ENCODE measurements at places on chromosomes 3 and 15. TPM values are rescaled to one million over a fixed set of nuclear protein-coding genes. Genes with fewer than 3 reads are reported as not detected.

- no peaks in the 10 kb centered on the region for H3K36me3 ChIP-seq
- no peak overlapping the region for H3K4me3 ChIP-seq
- no peak for DNase-seq
- H3K4me1 ChIP-seq, result no peaks in the 10 kb centered on the region
- H3K27me3 ChIP-seq, result no peaks in the 10 kb centered on the region
- no peak overlapping the region for H3K27ac ChIP-seq
Observed at GRCh38 chr3:154137036-154137435, 15.8 kb downstream of the ARHGEF26 start.

DNA sequence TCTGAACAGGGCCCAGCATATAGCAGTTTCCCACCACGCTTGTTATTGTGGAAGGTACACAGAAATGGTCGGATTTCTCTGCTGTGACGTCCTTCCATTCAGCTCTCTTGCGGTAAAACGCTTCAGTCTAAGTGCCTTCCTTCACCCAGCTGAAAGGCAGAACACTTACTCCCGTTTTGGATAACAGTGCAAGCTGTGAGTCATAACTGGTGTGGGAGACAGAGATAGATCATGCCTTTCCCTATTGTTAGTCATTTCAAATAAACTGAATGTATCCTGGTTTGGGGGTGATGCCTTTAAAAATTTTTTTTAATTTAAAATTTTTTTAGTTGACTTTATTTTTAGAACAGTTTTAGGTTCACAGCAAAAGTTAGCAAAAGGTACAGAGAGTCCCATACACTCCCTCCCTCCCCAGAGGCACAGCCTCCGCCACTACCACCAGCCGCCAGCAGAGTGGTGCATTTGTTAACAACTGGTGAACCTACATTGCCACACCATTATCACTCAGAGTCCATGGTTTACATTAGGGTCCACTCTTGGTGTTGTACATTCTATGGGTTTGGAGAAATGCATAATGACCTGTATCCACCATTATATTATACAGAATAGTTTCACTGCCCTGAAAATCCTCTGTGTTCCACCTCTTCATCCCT is 94.9 kb upstream of the NSMCE3 start:
- H3K4me3 ChIP-seq, result no peak overlapping the region
- H3K4me1 ChIP-seq, result 0 out of 2 replicates have a peak, but pooled peaks cover 2% of the 10 kb centered on the region
- H3K27me3 ChIP-seq, result no peaks in the 10 kb centered on the region
- H3K36me3 ChIP-seq, result no peaks in the 10 kb centered on the region

GRCh38 chr3:15323063-15323462 is 9.3 kb downstream of the SH3BP5 start:
- no peak overlapping the region for H3K4me3 ChIP-seq
- peaks cover 28% of the 10 kb centered on the region for H3K4me1 ChIP-seq
- DNase-seq, result no peak
- no peak overlapping the region for H3K27ac ChIP-seq
- H3K36me3 ChIP-seq, result no peaks in the 10 kb centered on the region

- H3K4me1 ChIP-seq, result peaks cover 1% of the 10 kb centered on the region
- peak; percentile 16 for DNase-seq
- H3K27me3 ChIP-seq, result no peaks in the 10 kb centered on the region
- H3K4me3 ChIP-seq, result no peak overlapping the region
- no peak overlapping the region for H3K27ac ChIP-seq
- H3K36me3 ChIP-seq, result no peaks in the 10 kb centered on the region
Observed at GRCh38 chr3:105948101-105948500, 79.3 kb upstream of the CBLB start.

- H3K27me3 ChIP-seq, result no peaks in the 10 kb centered on the region
- no peak for DNase-seq
- peaks cover 8% of the 10 kb centered on the region for H3K4me1 ChIP-seq
- 0 out of 2 replicates have a peak, but pooled peaks cover 1% of the 10 kb centered on the region for H3K36me3 ChIP-seq
- no peak overlapping the region for H3K4me3 ChIP-seq
Observed at GRCh38 chr3:188367678-188368077, 213.7 kb downstream of the LPP start.

DNA sequence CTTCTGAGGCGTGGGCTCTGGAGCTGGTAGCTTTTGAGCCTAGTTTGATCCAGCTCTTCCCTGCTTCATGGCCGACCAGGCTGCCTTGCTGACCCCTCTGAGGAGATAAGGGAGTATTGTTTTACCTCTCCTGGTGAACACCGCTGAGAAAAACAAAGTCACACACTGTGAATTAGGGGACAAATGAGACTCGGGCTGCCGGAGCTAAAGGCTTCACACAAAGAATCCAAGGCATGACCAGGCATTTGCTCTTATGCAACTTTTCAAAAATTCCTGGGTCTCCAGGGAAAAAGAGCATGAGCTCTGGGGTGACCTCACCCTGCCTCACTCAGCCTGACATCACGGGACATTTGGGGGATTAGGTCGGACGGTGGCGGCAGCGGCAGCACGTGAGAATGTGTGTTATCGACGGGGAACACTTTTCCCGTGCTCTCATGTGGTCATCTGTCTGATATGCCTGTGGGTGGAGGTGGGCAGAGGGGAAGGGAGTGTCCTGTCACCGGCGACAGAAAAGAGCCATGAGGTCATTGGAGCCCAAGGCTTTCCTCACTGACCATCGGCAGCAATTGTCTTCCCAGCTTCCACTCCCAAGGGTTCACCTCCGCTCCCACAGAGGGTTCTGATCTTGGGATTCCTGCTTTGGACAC is 61.0 kb downstream of the TMEM44 start:
- peak; percentile 97 for DNase-seq
- no peaks in the 10 kb centered on the region for H3K27me3 ChIP-seq

DNA sequence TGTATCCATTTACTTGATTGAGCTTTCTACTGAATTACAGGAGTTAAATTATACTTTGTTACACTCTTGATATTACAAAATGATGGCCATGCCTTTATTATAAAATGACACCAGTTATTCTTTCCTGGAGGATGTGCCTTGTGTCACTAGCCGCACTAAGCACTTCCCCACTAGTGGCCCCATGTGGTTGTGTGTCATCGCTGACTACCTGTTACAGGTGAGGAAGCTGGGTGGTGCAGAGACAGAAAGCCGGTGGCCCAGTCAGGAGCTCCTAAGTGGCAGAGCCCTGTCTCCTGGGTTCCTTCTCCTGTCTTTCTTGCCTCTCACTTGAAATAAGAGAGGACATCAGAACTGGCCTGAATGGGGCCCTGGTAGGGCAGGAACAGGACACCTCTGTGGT is 96.8 kb downstream of the IGF1R start:
- peaks cover 15% of the 10 kb centered on the region for H3K4me1 ChIP-seq
- no peaks in the 10 kb centered on the region for H3K27me3 ChIP-seq
- no peak overlapping the region for H3K4me3 ChIP-seq
- DNase-seq, result no peak
- H3K27ac ChIP-seq, result no peak overlapping the region

The IRAK2 gene
- total RNA-seq, result 8.1 TPM

GRCh38 chr3:196989721-196990262 is 21.2 kb upstream of the PIGZ start:
- H3K4me1 ChIP-seq, result no peaks in the 10 kb centered on the region
- H3K27ac ChIP-seq, result no peak overlapping the region
- no peak overlapping the region for H3K4me3 ChIP-seq
- H3K27me3 ChIP-seq, result peaks cover 45% of the 10 kb centered on the region
- H3K36me3 ChIP-seq, result no peaks in the 10 kb centered on the region

DNA sequence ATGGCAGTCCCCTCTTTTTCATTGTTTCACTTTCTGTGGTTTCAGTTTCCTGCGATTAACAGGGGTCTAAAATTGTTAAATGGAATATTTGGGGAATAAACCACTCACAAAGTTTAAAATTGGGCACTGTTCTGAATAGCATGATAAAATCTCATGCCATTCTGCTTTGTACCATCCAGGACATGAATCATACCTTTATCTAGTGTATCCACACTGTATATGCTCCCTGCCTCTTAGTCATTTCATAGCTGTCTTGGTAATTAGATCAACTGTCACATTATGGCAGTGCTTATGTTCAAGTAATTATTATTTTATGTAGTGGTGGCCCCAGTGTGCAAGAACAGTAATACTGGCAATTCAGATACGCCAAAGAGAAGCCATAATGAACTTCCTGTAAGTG is 734.5 kb downstream of the ZPLD1 start:
- H3K27me3 ChIP-seq, result no peaks in the 10 kb centered on the region
- no peaks in the 10 kb centered on the region for H3K4me1 ChIP-seq
- no peak for DNase-seq
- no peak overlapping the region for H3K27ac ChIP-seq

- H3K27ac ChIP-seq, result no peak overlapping the region
- peaks cover 21% of the 10 kb centered on the region for H3K4me1 ChIP-seq
- H3K4me3 ChIP-seq, result no peak overlapping the region
- no peaks in the 10 kb centered on the region for H3K27me3 ChIP-seq
Observed at GRCh38 chr3:12947504-12948369, 106.4 kb upstream of the RPL32 start.

- no peak for DNase-seq
- H3K36me3 ChIP-seq, result no peaks in the 10 kb centered on the region
- no peak overlapping the region for H3K4me3 ChIP-seq
Observed at GRCh38 chr3:131193641-131194238, 167.1 kb downstream of the NEK11 start.

- DNase-seq, result no peak
Observed at GRCh38 chr15:65758242-65758641, 33.9 kb downstream of the DENND4A start.

The SH2D7 gene
- not detected for total RNA-seq

DNA sequence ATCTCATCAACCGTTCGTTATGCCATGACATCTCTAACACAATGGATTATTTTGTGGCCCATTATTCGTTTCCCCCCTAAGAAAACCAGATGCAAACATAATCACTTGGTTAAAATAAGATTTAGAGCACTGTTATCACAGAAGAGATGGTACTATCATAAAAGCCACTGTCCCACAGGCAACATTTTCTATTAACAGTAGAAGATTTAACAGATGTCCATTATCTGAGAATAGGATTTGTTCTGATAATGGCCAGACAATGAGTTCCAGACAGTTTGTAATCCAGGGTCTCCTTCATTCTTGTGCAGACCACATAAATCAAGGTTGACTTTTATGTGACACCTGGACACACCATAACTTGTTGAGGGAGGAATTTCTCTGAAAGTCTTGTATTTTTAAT is 153.1 kb downstream of the CLSTN2 start:
- H3K27ac ChIP-seq, result no peak overlapping the region
- H3K4me3 ChIP-seq, result no peak overlapping the region
- H3K36me3 ChIP-seq, result no peaks in the 10 kb centered on the region
- no peak for DNase-seq
- H3K27me3 ChIP-seq, result no peaks in the 10 kb centered on the region

GRCh38 chr3:15081960-15082664 is 16.8 kb downstream of the RBSN start:
- no peaks in the 10 kb centered on the region for H3K27me3 ChIP-seq
- no peak overlapping the region for H3K4me3 ChIP-seq
- DNase-seq, result peak; percentile 59
- peaks cover 53% of the 10 kb centered on the region for H3K36me3 ChIP-seq

GRCh38 chr3:197209366-197210260 is 88.8 kb downstream of the DLG1 start:
- no peaks in the 10 kb centered on the region for H3K27me3 ChIP-seq
- no peaks in the 10 kb centered on the region for H3K4me1 ChIP-seq
- no peak overlapping the region for H3K4me3 ChIP-seq
- no peak overlapping the region for H3K27ac ChIP-seq
- no peaks in the 10 kb centered on the region for H3K36me3 ChIP-seq

The GOLGA8Q gene
- total RNA-seq, result 0.18 TPM

GRCh38 chr3:194132465-194133286 is 3.3 kb upstream of the HES1 start:
- H3K27me3 ChIP-seq, result peaks cover 25% of the 10 kb centered on the region
- H3K4me3 ChIP-seq, result no peak overlapping the region
- no peak for DNase-seq
- H3K27ac ChIP-seq, result no peak overlapping the region
- H3K36me3 ChIP-seq, result no peaks in the 10 kb centered on the region
- peaks cover 6% of the 10 kb centered on the region for H3K4me1 ChIP-seq

The RBPMS2 gene
- not detected for total RNA-seq

- DNase-seq, result no peak
- H3K4me3 ChIP-seq, result no peak overlapping the region
- no peak overlapping the region for H3K27ac ChIP-seq
Observed at GRCh38 chr3:71402911-71403310, 180.6 kb downstream of the FOXP1 start.

The NR2F2 gene
- total RNA-seq, result 28.1 TPM

DNA sequence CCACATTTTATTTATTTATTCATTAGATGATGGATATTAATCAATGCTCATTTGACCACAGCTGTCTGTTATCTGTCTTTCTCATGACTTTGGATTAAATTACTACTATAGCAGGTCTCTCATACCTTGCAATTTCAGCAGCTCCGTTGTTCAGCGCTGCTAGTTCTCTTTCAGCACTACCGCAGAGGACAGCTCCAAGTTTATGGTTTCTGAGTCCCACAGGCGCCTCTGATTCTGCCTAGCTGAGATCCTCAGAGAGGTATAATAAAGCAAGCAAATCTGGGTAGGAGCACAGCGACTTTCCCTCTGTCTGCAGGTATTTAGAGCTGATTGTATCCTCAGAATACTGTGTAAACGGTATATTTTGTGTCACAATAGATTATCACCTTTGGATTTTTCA is 204.9 kb downstream of the CNTN4 start:
- H3K36me3 ChIP-seq, result no peaks in the 10 kb centered on the region
- no peak for DNase-seq
- no peak overlapping the region for H3K27ac ChIP-seq

- no peak overlapping the region for H3K4me3 ChIP-seq
- DNase-seq, result no peak
- H3K4me1 ChIP-seq, result no peaks in the 10 kb centered on the region
- no peak overlapping the region for H3K27ac ChIP-seq
- H3K27me3 ChIP-seq, result no peaks in the 10 kb centered on the region
Observed at GRCh38 chr3:138271189-138271794, 58.4 kb downstream of the NME9 start.

DNA sequence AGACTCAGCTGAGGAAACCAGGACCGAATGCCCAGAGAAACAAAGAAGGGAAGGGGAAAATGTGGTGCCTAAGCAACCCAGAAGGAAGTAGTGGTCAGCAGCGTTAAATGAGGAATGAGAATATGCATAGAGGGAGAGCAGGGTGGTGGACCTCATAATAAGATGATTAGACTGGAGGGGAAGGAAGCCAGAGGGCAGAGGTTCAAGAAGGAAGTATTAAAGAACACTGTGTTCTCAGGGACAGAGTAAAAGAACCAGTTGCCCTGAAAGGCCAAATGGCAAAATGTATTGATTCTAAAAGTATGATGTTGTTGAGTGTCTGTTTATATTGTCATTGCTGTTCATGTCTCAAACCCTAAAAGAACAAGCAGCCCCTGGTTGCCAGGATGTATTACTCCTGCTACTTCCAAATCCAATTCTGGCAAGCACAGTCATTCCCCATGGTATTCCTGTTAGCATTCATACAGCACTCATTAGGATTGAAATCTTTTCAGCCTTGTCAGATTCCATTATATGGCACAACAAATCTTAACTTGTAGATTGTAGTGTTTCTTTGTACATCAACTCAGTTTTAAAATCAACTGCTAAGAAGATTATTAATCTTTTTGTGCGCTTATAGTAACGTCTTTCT is 23.4 kb downstream of the P2RY1 start:
- no peaks in the 10 kb centered on the region for H3K36me3 ChIP-seq
- DNase-seq, result no peak

The ZIC1 gene
- total RNA-seq, result not detected

- H3K36me3 ChIP-seq, result no peaks in the 10 kb centered on the region
- H3K4me3 ChIP-seq, result no peak overlapping the region
- DNase-seq, result peak; percentile 20
- H3K27me3 ChIP-seq, result no peaks in the 10 kb centered on the region
- H3K4me1 ChIP-seq, result no peaks in the 10 kb centered on the region
Observed at GRCh38 chr3:106945435-106945834, 431.8 kb upstream of the CCDC54 start.

- no peaks in the 10 kb centered on the region for H3K36me3 ChIP-seq
- no peak for DNase-seq
- peaks cover 42% of the 10 kb centered on the region for H3K27me3 ChIP-seq
- no peak overlapping the region for H3K27ac ChIP-seq
- H3K4me3 ChIP-seq, result no peak overlapping the region
- no peaks in the 10 kb centered on the region for H3K4me1 ChIP-seq
Observed at GRCh38 chr15:69497076-69497475, 44.5 kb downstream of the RPLP1 start.

The GP9 gene
- total RNA-seq, result not detected

Data from IMR-90 (cell line).